Lung (tissue), 17 donors: ENCODE measurements at places on chromosomes 16 and 17. TPM values are rescaled to one million over a fixed set of nuclear protein-coding genes. Genes with fewer than 3 reads are reported as not detected.

- peak; percentile 42 for DNase-seq
Measured at GRCh38 chr17:2087597-2088211, 32.8 kb downstream of the HIC1 start.

HAPSTR1 gene
- 62.7 TPM for total RNA-seq

MT1F gene
- 30.9 TPM for total RNA-seq

GRCh38 chr17:19727501-19728078 lies 11.2 kb upstream of the SLC47A2 start:
- peak; percentile 90 for DNase-seq

CUEDC1 gene
- total RNA-seq = 55.7 TPM

DNA sequence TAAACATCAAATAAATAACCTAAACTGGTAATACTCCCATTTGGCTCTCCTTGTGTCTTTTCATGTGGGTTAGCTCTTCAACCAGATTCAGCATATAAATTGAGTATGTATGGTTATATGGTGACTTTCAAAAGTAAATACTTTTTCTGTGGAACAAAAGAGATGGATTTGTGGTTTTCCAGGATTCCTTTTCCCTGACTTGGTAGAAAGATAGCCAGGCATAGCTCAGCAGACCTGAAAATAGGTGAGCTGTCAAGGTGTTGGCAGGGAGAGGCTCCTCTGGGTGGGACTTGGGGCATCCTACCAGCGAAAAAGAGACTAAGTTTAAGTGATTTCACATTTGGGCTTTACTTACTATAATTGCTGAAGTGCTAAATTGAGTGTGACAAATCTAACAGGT lies 80.3 kb downstream of the FTO start:
- no peak for DNase-seq

GRCh38 chr16:69089091-69089910 lies 16.2 kb upstream of the HAS3 start:
- peak; percentile 63 for DNase-seq

- no peak for DNase-seq
Measured at GRCh38 chr16:72908362-72909167, 139.4 kb downstream of the ZFHX3 start.

DNA sequence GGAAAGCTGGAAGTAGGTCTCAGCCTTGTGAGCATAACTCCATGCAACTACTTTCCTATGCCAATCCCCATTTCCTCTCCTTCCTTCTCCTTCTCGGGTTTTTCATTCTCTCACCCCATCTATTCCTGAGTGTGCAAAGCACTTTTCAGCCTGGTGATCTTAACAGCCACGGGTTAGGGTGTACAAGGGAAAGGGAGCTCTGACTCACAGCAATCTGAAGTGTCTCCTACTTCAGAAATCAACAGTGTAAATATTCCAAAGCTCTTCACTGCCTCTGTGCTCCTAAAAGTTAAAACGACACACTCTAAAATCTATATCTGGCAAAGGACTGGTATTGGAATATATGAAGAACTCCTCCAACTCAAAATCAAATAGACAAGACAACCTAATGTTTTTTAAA lies 268.0 kb upstream of the IRX3 start:
- DNase-seq = no peak

DNA sequence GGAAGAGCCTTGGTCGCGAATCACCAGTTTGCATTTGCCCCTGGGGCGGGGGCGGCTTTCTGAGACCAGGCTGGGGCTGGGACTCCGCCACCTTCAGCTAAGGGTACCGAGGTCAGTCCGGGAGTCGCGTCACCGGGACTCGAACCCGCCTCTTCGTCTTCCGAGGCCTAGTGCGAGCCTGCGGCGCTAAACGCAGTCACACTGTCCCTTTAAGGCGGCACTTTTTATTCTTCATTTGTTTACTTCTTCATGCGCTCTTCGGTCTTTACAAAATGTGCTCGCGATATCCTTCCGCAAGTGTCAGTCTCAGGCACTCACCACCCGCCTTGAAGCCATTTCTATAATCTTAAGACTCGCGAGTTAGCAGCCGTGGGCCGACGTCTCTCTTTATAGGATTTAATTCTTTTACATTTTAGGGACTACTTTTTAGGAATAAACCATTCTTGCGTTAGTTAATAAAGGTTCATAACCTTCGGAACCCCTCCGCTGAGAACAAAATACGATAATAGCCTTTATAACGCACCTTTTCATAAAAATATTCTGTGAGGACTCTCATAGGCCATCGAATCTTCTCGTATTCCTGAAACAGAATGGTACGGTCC lies 593 bp upstream of the HEXIM1 start:
- peak; percentile 92 for DNase-seq

DNA sequence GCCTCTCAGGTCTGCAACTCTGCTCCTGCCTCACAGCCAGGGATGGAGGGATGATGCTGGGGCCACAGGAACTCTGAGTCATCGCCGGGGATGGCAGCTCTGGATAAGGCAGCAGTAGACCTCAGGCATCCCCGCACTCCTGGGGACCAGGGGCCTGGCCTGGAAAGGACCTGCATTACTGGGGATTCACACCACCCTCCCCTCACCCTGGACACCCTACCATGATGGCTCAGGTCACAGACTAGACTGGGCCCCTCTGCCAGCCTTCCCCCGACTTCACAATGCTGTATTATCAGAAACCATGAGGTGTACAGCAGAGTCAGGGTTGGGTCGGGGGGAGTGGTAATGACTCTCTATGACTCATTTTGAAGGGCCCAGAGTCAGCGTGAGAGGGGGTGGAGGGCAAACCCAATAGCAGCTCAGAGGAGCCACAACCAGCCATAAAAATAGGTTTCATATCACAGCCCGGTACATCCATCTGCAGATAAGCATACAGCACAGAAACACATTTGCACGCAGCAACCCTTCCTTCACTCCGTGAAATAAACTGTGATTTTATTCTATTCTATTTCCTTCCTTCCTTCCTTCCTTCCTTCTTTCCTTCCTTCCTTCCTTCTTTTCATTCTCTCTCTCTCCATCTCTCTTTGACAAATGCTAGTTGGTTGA lies 28.8 kb downstream of the DYNLRB2 start:
- DNase-seq = no peak

GRCh38 chr16:85328676-85329058 lies 216.4 kb upstream of the CIBAR2 start:
- DNase-seq = peak; percentile 76

RAD51D gene
- 17.4 TPM for total RNA-seq

LRRC37A2 gene
- total RNA-seq = 8.1 TPM

GRCh38 chr17:5541610-5542202 lies 42.6 kb downstream of the NLRP1 start:
- DNase-seq = no peak

DNA sequence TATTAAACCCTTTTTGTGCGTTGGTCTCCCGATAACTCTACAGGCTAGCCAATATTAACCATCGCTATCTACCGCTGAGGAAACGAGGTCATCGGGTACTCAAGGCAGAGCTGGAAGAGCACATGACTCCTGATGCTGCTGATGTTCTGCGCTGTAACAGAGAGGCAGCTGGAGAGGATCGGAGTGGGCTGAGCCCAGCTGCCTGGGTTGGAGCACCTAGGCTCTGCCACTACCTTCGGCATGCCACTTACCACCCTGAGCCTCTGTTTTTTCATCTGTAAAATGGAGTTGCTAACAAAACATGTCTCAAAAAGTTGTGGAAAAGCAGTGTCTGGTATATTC lies 432 bp upstream of the SLC46A1 start:
- no peak for DNase-seq

EMC6 gene
- 40.0 TPM for total RNA-seq

NKD1 gene
- 12.6 TPM for total RNA-seq

DNA sequence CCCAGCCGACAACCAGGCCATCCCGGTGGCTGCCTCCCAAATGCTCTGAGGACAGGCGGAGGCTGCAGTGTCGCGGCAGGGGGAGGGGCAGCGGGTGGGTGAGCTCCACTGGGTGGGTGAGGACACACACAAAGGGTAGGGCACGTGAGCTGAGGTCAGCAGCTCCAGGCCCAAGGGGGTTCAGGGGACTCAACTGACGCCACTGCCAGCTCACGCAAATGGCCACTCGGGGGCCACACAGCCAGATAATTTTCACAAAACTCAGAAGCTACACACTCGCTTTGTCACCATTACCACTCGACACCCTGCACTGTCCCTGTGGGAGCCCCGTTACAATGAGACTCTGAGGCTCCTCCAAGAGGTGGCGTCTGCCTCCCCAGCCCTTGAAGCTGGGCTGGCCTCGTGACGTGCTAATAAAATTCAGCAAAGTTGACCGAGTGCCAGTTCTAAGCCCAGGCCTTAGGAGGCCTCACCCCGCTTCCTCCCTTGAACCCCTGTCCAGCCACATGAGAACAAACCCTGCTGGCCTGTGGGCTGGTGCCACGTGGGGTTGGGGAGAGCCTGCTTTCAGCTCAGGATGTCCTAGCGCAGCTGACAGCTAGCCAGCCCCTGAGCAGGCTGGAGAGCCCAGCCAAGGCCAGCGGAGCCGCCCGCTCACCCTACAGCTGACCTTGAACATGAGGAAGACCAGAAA lies 56.9 kb downstream of the RMI2 start:
- DNase-seq = no peak

- no peak for DNase-seq
Measured at GRCh38 chr16:76854234-76854633, 336.8 kb upstream of the MON1B start.

GRCh38 chr17:21358682-21359482 lies 17.3 kb upstream of the KCNJ12 start:
- no peak for DNase-seq

DNA sequence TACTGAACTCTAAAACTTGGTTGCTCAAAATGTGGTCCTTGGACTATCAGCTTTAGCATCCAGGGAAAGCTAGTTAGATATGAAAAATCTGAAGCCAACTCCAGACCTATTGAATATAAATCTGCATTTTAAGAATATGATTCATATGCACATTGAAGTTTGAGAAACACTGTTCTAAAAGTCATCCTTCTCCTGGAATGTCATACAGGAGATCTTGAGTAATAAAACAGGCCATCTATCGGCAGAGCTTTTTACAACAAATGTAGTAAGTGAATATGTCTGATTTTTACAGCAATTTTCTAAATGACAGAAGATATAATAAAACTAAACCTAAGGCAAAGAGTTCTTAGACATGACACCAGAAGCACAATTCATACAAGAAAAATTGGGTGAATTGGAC lies 140.4 kb downstream of the PMP22 start:
- no peak for DNase-seq

GRCh38 chr17:50601823-50602375 lies 32.8 kb upstream of the ABCC3 start:
- DNase-seq = peak; percentile 74

QPRT gene
- total RNA-seq = 23.1 TPM

- DNase-seq = no peak
Measured at GRCh38 chr17:80955078-80955477, 36.6 kb upstream of the CHMP6 start.

DNA sequence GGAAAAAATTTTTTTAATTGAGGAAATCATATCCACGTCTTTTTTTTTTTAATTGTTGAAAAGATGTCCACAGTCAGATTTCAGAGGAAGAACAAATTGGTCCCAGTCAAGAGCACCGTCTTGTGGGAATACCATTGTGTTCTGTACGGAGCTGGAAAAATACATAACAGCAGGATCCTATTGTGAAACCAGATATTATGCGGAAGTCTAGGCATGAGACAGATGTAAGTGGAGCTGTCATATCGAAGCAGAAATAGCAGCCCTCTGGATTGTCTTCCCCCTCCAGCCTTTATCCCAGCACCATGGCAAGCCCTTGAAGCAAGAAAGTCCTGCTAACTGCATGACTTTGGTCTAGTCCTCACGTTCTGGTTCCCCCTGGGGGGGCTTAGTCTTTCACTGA lies 391.6 kb upstream of the ASIC2 start:
- no peak for DNase-seq

- peak; percentile 89 for DNase-seq
Measured at GRCh38 chr17:40647624-40648383, at the start of gene SMARCE1. TSS of gene SMARCE1 (minus strand) at chr17:40647818. CDS start at chr17:40645802, 2,016 bp downstream.

TNFRSF13B gene
- 0.61 TPM for total RNA-seq

DNA sequence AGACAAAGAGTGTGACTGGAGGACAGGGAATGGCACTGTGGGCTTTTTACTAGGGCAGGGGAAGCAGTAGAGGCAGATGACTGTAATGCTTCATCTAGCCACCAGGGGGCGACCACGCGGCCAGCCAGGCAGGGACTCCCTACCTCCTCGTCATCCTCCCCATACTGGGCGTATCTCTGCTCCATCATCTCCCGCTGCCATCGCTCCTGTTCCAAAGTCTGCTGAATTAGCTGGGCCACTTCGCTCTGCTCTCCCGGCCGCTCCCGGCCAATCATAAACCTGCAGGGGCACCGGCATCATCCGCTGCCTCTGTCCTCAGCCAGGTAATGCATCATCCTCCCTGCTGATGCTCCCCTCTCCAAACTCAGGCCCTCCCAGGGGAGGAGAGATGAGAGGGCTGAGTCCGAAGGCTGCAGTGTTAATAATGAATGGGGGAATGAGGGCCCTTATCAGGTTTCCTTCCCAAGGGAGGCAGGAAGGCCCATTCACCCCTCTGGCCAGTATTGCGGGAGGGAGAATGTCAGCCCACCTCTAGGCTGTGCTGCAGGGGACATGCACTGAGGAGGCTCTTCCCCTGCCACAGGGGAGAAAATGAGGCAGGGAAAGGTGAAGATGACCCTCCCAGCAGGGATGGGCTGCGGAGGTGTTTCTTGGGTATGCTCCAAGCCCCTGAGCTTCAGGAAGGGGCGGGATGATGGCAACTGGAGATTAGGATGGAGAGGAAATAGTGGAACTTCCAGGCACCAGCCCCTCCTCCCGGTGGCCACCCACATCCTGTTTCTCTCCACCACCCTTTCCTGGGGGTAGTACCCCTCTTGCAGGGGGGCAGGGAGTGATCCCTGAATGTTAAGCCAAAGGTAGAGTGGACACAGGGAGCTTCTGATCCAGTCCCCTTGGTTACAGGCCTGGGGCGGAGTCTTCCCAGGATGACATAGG lies 10.3 kb upstream of the SAMD14 start:
- peak; percentile 82 for DNase-seq

DNA sequence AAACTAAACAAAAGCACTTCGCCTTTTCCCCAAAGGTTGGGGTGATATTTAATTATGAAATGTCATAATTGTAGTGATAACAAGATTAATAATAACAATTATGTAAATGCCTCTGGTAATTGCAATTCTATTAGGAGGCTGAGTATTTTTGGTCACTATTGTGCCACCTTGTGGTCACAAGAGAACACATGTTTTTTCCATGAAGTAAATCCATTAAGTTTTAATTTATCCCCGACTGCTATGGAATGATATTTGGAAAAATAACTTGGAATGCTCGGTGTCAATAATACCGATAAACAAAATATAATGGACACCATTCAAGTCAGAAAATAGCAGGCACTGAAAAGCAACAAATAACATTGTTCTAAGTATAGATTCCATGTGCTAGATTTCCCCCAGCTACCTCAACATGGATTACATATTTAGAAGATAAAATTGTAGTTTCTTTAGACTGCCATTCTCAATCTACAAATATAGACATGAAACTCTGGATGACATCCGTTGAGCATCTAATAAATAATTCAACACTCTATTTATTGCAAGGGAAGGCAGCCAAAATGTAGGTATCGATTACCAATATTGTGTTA lies 25.0 kb upstream of the KCNJ2 start:
- DNase-seq = peak; percentile 60

GRCh38 chr17:2736956-2737355 lies 12.5 kb downstream of the CCDC92B start:
- DNase-seq = no peak
